ENCODE measurements at places on chromosomes 5 and 9. TPM values are rescaled to one million over a fixed set of nuclear protein-coding genes. Genes with fewer than 3 reads are reported as not detected.

GRCh38 chr9:121634329-121635261 is 16.8 kb upstream of the DAB2IP start:
- peak; percentile 59 for DNase-seq

GRCh38 chr5:157543825-157544622 is 31.6 kb downstream of the ADAM19 start:
- DNase-seq, result no peak

DNA sequence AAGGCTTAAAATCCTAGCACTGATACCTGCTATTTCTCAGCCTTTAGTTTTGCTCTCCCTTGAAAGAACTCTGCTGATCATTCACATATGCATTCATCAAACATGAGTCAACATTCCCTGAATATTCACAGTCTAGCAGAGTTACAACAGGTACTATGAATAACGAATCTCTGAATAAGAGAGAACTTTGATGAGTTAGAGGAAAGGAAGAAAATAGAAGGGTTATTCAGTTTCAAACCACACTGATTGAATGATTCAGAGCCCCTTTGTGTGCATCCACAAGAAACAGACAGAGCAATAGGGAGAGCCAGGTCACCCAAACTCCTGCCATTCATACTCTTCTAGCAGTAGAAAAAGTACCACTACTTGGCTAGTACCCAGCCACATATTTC is 36.0 kb downstream of the FOXD1 start:
- no peak for DNase-seq

DNA sequence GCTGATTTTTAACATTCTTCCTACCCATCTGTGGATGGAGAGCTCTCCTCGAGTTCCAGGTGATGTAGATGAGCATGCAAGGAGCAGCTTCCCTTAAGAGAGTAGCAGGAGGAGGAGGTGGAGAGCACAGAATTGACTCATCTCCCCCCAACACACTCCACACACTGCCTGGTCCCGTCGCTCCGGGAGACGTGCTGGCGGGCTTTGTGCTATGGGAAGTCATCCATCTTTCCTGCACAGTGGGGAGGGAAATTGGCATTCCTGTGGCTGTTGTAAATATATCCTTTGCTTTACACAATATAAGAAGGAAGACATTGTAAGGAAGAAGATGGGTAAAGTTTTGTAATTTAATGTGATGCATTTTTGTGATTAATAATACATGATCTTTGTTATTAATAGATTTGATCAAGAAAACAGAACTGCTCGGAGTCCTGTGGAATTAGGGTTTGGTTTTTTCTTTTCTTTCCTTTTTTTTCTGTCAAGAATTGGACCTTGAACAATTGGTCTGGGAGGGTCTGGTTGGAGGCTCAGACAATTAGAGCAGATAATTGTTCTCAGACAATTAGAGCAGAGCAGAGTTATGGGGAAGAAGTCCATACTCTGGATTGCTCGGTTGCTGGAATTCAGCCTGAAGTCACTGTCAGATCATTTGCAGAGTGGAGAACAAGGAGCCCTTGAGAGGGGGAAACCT is 297.8 kb downstream of the GADD45G start:
- no peak for DNase-seq

DNA sequence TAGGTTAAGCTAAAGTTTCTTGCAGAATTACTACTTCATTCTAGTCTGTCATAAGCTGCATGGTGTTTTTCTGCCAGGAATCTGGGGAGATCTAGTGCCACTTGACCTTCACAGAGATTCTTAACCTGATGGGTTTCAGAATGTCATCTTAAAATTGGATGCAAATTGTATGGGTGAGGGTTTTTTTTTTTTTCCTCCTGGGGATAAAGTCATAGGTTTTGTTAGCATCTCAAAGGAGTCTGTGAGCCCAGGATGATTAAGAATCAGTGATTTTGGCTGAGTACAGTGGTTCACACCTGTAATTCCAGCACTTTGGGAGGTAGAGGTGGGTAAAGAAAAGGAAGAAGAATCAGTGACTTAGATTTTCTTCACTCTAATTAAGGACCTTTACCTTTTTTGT is 51.2 kb downstream of the NIM1K start:
- no peak for DNase-seq

The BRIX1 gene
- total RNA-seq, result 33.9 TPM

GRCh38 chr9:68711932-68712331 is 6.9 kb downstream of the PIP5K1B start:
- DNase-seq, result no peak
